Activated T-helper 2 cell treated with anti-CD3 and anti-CD28 coated beads, Interferon-gamma antibody, Interleukin-2, Interleukin-4, amounts not matched to agents 10 μg/mL and 5 μg/mL and 100 μg/mL, durations not matched to agents 14 hours and 24 hours and 36 hours (primary cell): ENCODE measurements at places on chromosomes 13 and 19. TPM values are rescaled to one million over a fixed set of nuclear protein-coding genes. Genes with fewer than 3 reads are reported as not detected.

NPHS1 gene
- 0.05 TPM in 1 of 2 replicates, not detected in the other for total RNA-seq

DNA sequence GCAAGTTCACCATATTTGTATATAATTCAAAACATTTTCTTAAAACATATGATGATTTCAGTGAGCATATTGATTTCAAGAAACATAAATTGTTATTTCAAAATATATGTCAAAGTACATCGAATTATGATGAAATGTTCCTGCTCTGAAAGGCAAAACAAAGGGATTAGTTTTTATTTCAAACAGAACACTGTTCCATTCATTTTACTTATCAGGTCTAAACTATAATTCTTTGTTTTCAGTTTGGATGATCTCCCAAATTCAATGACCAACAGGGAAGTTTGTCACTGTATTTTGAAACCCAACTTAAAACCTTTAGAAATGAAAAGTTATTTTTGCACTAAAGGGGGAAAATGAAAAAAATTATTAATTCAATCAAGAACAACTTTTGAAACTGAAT lies 610.2 kb downstream of the SLITRK1 start:
- DNase-seq: no peak

DNA sequence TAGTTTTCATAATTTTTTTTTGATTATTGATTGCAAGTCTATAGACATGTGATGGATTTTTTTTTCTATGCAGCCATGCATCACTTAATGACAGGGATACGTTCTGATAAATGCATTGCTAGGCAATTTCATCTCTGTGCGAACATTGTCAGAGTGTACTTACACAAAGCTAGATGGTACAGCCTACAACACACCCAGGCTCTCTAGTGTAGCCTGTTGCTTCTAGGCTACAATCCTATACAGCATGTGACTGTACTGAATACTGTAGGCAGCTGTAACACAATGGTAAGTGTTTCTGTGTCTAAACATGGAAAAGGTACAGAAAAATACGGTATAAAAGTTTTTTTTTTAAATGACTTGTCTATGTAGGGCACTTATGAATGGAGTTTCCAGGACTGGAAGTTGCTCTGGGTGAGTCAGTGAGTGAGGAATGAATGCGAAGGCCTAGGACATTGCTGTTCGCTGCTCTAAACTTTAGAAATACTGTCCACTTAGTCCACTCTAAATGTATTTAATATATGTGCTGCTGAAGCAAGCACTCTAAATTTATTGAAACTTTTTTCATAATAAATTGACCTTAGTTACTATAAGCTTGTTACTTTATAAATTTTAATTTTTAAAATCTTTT lies 20.3 kb downstream of the SPATA13 start:
- no peak for DNase-seq

UTP14C gene
- total RNA-seq: 9.7 and 11.0 TPM in 2 replicates

DNA sequence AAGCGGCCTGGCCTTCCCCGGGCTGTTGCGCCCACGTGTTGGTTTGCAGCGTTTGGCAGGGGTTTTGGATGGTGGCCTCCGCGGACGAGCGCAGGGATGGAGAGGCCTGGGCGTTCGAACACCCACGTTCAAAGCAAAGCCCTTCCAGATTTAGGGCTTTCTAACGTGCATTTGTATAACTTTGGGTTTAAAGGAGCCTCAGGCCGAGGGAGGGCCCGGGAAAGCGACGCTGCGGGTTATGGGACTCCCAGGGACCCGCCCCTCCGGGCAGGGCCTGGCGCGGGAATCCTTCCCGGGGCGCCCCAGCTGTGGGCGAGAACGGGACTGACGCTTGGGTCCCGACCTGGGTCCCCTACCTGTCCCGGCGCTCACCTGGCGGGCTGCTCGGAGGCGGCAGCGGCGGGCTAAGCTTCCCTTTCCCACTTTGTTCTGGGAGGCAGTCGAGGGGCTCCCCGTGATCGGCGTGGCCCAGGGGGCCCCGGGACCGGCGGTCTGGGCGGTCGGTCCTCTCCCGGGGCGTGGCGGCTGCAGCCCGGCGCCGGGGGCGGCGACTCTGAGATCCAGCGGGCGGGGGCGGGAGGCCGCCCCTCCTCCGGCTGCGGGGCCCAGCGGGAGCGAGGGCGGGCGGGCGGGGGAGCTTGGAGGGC lies at the start of gene FBXO17:
Gene FBXO17 (minus strand): TSS at position 529 of the 647 bp plus-strand sequence. CDS start 25,423 bp downstream, outside the sequence.
- no peak for DNase-seq

GRCh38 chr19:16229322-16229641 lies 31.6 kb downstream of the AP1M1 start:
- no peak for DNase-seq

DNA sequence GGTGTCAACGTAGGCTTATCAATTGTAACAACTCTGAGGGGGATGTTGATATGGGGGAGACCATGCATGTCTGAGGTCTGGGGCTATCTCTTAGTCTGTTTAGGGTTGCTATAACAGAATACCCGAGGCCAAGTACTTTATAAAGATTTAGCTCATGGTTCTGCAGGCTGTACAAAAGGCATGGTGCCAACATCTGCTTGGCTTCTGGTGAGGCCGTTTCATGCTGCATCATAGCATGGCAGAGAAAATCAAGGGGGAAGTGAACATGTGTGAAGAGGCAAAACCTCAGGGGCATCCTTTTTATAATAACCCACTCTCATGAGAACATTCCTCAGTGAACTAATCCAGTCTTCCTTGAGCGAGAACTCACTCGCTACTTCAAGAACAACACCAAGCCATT lies 353.8 kb downstream of the ENOX1 start:
- DNase-seq: no peak

DNA sequence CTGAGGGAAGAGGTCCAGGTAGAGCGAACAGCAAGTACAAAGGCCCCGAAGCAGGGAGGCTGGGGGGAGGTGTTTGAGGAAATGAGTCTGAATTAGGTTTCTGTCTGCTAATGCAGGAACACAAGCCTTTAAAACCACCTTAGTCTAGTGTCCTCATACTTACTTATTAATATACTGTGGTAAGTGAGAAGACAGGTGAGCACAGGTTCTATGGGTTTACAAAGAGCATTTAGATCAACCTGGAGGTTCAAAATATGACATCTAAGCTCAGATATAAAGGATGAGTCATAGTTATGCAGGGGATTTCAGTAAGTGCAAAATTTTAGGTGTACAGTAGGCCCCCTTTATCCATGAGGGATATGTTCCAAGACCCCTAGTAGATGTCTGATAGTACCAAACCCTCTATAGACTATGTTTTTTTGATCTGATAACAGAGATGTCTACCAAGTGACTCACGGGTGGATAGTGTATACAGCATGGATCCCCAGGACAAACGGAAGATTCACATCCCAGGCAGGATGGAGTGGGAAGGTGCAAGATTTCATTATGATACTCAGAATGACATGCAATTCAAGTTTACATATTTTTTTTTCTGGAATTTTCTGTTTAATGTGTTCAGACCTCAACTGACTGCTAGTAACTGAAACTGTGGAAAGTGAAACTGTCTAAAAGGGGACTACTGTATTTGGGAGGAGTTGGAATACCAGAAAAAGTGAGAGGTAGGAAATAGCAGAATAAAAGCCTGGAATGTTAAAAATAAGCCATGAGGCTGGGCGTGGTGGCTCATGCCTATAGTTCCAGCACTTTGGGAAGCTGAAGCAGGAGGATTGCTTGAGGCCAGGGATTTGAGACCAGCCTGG lies 18.2 kb upstream of the MED4 start:
- no peak for DNase-seq

GRCh38 chr19:18274219-18274780 lies at the start of gene IQCN:
Gene IQCN, minus strand, starts transcription at chr19:18274452. Its CDS starts 4,974 bp downstream, at chr19:18269478.
- no peak for DNase-seq

CACNA1A gene
- 0.25 and 0.30 TPM in 2 replicates for total RNA-seq
